Colonic mucosa (tissue), 4 donors: ENCODE measurements at places on chromosomes 12 and 14. TPM values are rescaled to one million over a fixed set of nuclear protein-coding genes. Genes with fewer than 3 reads are reported as not detected.
A peak's percentile ranks its signal among the peaks of the same experiment; 100 is the strongest.

Gene TRIM9
- 0.49 TPM for total RNA-seq

Gene ASIC1
- total RNA-seq: 1.1 TPM

Gene SYCP3
- 0.35 TPM for total RNA-seq

Gene IFNG-AS1
- total RNA-seq: not detected

Gene DCAF11
- total RNA-seq: 106 TPM

DNA sequence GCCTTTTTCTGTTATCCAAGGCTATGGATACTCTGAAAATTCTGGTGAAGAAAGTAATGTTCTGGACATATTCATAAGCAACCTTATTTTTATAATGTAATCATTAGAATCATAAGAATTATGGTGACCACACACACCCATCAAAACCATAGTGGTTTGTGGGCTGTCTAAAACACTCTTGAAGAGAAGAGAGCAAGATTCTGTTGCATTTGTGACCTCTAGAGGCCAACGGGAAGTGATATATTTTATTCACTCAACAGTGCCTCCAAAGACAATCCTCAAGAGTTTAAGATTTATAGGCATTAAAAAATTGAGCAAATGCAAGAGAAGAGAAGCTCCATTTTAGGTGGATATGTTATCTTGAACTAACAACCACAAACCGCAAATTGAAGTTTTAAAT is 68.5 kb upstream of the LGR5 start:
- no peak overlapping the region for H3K4me3 ChIP-seq
- no peak for DNase-seq
- H3K36me3 ChIP-seq: no peaks in the 10 kb centered on the region
- no peaks in the 10 kb centered on the region for H3K4me1 ChIP-seq
- no peak overlapping the region for H3K27ac ChIP-seq

- H3K27ac ChIP-seq: peak overlapping the region; percentile 8
- H3K36me3 ChIP-seq: no peaks in the 10 kb centered on the region
- no peak overlapping the region for H3K4me3 ChIP-seq
- H3K4me1 ChIP-seq: peaks cover 5% of the 10 kb centered on the region
- no peaks in the 10 kb centered on the region for H3K27me3 ChIP-seq
Measured at GRCh38 chr14:61516964-61517653, 178.2 kb upstream of the HIF1A start.

GRCh38 chr14:37597914-37598746 is 2.7 kb downstream of the TTC6 start:
- H3K27ac ChIP-seq: peak overlapping the region; percentile 89
- DNase-seq: peak; percentile 77
- peak overlapping the region; percentile 30 for H3K4me3 ChIP-seq
- H3K4me1 ChIP-seq: peaks cover 6% of the 10 kb centered on the region

Gene SIX1
- total RNA-seq: not detected

DNA sequence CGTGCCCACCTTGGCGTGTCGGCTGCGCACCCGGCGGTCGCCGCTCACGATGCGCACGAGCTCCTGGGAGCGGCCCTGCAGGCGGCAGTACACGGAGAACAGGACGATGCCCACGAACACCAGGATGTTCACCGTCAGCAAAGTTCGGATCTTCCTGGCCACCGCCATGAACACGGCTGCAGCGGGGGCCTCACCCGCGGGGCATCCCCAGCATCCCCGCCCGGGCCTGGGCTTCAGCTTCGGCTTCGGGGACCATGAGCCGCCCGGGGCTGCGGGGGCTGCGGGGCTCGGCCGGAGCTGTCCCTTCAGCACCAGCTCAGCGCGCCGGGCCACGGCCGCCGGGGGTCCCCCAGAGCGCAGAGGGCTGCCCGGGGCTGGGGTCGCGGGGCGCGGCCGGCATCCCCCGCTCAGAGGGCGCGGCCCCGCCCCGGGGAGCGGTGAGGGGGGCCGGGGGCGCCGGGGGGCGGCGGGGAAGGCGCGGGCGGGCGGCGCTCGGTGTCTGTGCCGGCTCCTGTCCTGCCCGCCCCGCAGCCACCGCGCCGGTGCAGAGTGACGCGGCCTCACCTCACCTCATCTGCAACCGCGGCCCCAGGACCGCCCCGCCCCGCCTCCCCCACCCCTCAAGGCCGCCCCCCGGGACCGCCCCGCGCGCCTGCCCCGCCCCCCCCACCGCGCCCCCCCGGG is at the start of gene GALNT9:
GALNT9 (minus strand) TSS at position 554 of the 684 bp plus-strand sequence; CDS start at position 168, 386 bp downstream.
- H3K36me3 ChIP-seq: no peaks in the 10 kb centered on the region
- no peak within 1 kb of the TSS for H3K27ac ChIP-seq
- DNase-seq: no peak

DNA sequence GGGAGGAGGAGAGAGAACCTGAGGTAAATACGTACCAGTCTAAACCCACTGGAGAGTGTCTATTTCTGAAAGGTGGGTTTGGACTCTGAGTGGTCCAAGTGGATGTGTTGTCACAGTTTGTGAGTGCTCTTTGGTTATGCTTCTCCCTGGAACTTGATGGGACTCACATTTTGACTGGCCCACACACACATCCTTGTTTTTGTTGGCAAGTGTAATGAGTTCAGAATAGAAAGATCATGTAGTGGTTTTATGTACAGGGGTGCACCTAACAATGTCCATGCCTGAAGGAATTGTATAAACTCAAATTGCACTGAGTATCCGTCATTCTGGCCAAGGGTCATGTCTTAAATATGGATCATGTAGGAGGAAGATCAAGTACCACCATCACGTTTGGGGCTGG is 4.8 kb downstream of the PPFIBP1 start:
- H3K36me3 ChIP-seq: no peaks in the 10 kb centered on the region
- no peak for DNase-seq
- no peaks in the 10 kb centered on the region for H3K27me3 ChIP-seq
- H3K4me3 ChIP-seq: no peak overlapping the region
- H3K4me1 ChIP-seq: no peaks in the 10 kb centered on the region

DNA sequence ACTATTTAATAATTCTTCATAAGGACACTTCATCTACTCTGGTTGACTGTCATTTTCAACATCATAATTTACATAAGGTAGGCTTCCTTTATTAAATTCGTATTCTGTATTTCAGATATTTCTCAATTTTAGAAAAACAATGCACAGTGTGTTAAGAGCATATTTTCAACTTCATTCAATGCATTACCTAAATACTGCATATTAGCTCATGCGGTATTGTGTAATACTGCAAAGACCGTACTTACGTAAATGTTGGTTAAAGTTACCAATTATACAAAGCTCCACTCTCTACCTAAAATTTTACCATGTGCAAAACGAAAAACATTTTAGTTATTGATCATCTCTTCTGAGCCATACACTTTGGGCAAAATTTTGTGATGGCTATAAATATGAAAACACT is 62.8 kb downstream of the EXOC5 start:
- H3K36me3 ChIP-seq: no peaks in the 10 kb centered on the region
- DNase-seq: no peak
- H3K27me3 ChIP-seq: no peaks in the 10 kb centered on the region

Gene RIPK3
- 30.1 TPM for total RNA-seq

Gene CD69
- 1.4 TPM for total RNA-seq

DNA sequence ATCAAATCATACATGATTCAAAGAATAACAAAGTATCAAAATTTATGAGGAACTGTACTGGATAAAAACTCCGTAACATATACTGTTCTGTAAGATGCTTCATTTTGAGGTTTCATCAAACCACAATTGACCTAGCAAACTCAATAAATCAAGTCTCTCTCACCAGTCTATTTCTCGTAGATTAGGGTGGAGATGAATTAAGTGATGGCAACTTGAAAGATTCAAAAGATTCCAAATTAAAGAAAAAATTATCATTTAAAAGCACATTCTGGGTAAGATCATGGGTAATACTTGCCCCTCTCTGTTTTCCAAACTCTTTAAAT is 74.4 kb downstream of the PAPLN start:
- no peaks in the 10 kb centered on the region for H3K36me3 ChIP-seq
- no peak overlapping the region for H3K27ac ChIP-seq
- no peaks in the 10 kb centered on the region for H3K4me1 ChIP-seq
- DNase-seq: no peak
- H3K27me3 ChIP-seq: no peaks in the 10 kb centered on the region
- H3K4me3 ChIP-seq: no peak overlapping the region

GRCh38 chr12:121893961-121894460 is 5.4 kb downstream of the PSMD9 start:
- H3K36me3 ChIP-seq: no peaks in the 10 kb centered on the region
- peak overlapping the region; percentile 3 for H3K27ac ChIP-seq
- peaks cover 4% of the 10 kb centered on the region for H3K4me1 ChIP-seq

GRCh38 chr12:56103823-56104108 is 593 bp upstream of the PA2G4 start:
- DNase-seq: no peak
- H3K36me3 ChIP-seq: peaks cover 4% of the 10 kb centered on the region
- peak overlapping the region; percentile 89 for H3K4me3 ChIP-seq

Gene NPAS3
- total RNA-seq: 1.6 TPM

- H3K27me3 ChIP-seq: no peaks in the 10 kb centered on the region
- no peaks in the 10 kb centered on the region for H3K4me1 ChIP-seq
- H3K36me3 ChIP-seq: no peaks in the 10 kb centered on the region
Measured at GRCh38 chr14:68653804-68654203, 139.1 kb downstream of the ZFP36L1 start.

Gene CDKL1
- 36.2 TPM for total RNA-seq

Gene BRMS1L
- total RNA-seq: 3.8 TPM
